ENCODE measurements at places on chromosomes 16 and 17. TPM values are rescaled to one million over a fixed set of nuclear protein-coding genes. Genes with fewer than 3 reads are reported as not detected.

Gene RNF222
- not detected for total RNA-seq

Gene WFIKKN2
- total RNA-seq, result 0.75 TPM

Gene ZNF385C
- not detected for total RNA-seq

DNA sequence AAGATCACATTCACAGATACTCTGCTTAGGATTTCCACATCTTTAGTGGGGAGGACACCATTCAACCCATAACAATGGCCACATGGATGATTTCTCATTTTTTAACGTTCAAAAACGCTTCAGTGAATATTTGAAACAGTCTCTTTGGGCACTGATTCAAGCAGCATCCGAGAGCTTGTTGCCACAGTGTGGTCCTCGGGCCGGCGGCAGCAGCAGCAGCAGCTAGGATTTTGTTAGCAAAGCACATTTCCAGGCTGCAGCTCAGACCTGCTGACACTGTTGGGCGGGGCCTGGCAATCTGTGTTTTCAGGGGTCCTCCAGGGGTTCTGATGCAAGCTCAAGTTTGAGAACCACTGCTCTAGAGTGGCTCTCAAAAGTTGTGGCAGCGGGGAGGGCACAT is 27.9 kb upstream of the CMIP start:
- no peak for DNase-seq

DNA sequence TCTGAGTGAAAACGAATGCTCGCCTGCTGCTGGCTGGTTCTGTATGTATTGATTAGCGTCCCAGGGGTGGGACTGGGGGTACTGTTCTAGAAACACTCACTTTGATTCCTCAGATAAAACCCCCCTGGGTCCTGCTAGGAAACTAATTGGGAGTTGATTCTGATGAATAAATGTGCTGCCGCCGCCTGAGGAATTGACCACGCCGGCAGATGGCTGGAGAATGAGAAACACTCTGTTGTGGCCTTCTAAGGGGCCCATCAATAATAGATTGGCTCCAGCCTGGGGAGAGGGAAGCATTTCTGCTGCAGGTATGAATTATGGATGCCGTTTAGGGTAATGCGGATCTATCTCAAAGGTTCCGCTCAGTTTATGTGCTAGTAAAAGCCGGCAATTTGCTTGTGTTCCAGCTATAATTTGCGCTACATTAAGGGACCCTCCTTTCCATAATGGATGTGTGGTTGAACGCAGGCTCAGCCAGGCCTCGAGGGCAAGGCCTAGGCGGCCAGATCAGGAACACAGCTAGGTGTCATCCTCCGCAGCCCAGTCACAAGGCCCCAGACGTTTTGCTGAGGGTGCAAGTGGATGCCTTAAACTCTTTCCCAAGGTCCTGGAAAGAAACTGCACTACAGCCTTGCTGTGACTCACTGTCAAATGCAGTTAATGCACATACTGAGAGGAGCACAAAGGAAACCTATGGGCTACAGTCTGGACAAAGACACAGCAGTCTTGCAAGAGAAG is 132.2 kb upstream of the HS3ST2 start:
- DNase-seq, result no peak

DNA sequence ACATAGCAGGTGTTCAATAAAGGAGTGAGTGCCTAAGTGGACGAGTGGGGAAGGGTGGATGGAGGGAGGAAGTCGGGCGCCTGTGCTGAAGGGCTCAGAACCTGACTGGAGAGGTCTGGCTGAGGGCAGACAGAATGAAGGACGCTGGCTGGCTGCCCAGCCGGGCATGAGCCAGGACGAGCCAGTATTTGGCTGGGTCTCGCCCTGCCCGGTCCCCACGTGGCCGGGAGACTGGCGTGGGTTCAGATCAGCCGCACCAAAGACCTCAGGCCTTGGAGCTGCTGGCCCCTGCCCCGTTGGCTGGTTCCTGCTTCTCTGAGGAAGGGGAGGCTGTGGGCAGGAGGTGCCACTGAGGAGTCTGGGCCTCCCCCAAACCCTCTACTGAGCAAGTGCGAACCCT is 79.8 kb downstream of the ENGASE start:
- DNase-seq, result no peak

- no peak for DNase-seq
Observed at GRCh38 chr16:61366006-61366405, 670.2 kb downstream of the CDH8 start.

DNA sequence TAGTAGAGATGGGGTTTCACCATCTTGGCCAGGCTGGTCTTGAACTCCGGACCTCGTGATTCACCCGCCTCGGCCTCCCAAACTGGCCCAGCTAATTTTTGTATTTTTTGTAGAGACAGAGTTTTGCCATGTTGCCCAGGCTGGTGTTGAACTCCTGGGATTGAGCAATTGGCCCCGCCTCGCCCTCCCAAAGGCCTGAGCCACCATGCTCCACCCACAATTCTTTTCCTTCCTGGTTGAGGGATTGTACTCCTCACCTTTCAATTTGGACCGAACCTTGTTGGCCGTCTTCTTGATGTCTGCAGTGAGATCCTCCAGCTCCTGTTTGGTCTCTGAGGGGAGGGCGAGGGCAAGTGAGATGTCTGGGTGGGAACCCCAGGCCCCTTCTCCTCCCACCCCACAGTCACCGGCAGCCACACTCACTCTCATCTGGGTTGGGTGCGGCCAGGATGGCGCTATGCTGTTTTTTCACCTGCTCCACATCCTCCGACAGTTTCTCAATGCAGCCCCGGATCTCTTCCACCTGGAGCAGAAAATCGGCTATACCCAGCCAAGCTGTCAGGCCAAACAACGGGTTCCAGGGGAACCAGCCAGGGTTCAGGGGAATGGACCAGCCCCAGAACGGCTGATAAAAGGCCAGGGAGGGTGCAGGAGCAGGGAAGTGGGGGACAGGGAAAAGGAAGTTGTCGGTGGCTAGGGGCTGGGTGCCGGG is 9.6 kb downstream of the STX1B start:
- no peak for DNase-seq

GRCh38 chr17:50432125-50432762 is 6.2 kb downstream of the ACSF2 start:
- DNase-seq, result no peak

DNA sequence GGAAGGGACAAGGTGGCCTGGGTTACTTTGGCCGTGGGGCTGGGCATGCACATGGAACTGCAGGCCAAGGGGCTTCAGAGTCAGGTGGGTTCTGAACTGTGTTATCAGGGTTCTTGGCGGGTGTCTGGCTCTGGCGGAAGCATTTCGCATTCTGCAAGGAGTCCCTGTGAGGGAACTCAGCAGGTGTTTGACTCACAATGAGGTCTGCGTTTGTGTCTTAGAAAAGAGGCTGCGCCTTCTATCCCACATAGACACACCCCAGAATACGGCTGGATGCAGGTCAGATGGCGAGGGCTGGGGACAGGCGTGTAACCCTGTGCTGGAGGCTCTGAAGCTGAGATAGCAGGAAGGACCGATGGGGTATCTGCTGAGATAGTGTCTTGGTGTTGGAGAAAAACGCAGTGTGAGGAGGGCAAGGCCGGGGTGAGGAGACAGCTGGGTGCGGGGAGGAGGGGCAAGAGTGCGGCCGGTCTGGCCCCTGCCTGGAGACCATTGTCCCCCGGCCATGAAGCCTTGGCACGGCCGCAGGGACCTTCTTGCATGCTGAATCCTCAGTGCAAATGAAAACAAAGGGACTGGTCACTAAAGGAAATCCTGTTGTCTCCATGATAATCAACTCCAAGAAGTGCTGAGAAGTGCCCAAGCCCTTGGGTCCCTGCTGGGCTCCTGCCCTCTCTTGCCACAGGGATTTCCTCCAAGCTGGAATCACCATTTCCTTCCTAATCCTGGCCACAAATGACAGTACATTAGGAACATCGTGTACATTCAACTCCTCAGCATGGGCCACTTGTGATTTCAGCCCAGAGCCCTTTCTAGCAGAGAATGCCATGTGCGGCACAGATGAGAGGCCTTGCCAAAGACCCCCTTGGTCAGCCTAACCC is 22.8 kb upstream of the MTSS2 start:
- no peak for DNase-seq

DNA sequence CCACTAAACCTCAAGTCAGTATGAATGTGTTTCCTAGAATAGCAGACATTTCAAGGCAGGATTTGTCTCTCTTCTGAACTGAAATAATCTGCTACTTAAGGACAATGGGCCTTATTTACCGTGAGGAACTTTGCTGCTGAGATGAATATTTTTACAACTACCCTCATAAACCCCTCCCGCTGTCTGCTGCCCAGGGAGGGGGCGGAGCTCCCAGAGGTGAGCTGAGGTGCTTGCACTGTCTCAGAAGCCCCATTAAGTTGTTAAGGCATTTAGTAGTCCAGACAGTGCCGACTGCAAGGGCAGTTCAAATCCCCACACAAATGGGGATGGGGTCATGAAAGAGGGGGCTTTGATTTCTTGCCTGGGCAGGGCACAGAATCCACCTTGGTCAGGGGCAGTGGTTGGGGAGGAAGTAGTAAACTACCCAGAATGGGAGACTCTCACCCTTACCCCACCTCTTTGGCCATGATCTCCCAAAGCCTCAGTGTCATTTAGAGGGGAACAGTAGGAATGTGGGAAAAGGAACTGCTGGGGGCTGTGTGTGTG is 19.2 kb downstream of the HNF1B start:
- DNase-seq, result no peak

DNA sequence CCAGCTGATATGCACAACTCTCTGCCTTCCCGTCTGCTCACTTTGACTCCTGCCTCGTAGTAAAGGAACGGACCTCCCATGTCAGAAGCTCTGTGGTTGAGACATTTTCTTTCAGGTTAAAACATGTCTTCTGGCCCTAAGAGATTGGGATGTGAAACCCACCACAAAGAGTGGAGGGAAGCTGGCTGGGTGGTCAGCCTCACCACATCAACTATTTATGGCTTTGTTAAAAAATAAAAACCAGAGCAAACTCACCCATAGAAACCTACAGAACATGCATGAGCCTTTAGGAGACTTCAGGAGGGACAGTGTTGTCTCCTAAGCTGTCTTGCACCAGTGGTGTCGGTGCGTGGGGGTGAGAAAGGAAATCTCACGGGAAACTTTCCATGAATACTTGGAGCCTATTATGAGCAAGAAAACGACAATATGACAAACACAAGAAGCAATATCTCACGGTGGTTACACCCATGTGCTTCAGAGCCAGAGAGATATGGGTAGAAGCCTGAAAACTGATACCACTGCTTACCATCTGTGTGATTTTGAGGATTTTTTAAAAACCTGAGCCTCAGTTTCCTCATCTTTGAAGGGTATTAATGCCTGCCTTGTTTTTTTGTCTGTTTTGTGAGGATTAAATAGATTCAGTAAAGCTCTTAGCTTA is 61.7 kb upstream of the XYLT1 start:
- DNase-seq, result no peak

DNA sequence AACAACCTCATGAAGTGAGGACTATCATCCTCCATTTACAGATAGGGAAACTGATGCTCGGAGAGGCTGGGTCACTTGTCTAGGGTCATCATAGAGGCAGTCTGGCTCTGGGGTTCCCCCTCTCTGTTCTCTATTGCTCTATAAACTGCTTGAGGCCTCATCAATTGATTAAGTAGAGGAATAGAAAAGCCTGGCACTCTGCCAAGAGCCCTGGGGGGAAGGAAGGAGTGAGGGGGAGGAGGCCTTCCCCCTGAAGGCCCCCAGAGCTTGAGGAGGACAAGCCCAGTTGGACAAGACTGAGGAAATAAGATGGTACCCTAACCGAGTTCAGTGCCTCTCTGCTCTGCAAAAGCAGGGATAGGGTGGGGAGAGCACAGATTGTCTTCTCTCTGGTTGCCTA is 21.0 kb downstream of the SDK2 start:
- DNase-seq, result no peak

All from esophagus muscularis mucosa (tissue), 4 donors.